ENCODE measurements at places on chromosomes 13 and 19.

DNA sequence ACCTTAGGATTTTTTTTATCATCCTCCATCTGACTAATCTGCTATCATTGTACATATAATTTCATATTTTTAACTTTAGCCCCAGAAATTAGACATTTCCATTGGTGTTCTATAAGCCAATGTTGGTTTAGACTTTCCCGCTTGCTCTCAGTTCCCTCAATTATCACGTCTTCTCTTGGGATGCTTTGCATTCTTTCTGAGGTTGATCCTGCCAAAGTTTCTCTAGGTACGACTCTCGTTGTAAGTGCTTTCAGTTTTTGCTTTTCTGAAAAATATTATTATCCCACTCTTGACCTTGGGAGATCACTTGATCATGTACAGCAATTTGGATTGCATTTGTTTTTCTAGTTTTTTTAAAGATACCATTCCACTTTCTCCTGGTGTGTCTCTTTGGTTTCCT, 270.2 kb downstream of the IRS2 start:
- DNase-seq = no peak

GRCh38 chr13:107866032-107866940, 349.1 kb downstream of the LIG4 start:
- no peak for DNase-seq

GRCh38 chr13:110509478-110509926, 52.0 kb downstream of the RAB20 start:
- DNase-seq = no peak

GRCh38 chr19:2618611-2619010, 83.9 kb downstream of the GNG7 start:
- no peak for DNase-seq

DNA sequence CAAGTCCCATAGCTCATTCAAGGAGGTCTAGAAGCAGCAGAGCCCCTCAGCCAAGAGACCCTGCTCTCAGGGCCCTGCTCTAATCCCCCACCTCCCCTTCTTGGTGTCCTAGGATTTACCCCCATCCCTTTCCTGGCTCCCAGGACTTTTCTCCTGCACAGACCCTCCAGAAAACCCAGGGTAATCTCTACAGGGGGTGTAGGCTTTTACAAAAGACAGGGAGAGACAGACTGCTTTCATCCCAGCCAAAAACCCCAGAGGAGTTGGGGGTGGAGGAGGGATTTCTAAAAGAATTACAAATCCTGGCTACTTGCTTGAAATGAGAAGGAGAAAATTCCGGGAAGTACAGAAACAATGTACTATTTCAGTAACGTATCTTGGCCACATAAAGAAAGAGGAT, 133.3 kb downstream of the TNFSF13B start:
- DNase-seq = no peak

DNA sequence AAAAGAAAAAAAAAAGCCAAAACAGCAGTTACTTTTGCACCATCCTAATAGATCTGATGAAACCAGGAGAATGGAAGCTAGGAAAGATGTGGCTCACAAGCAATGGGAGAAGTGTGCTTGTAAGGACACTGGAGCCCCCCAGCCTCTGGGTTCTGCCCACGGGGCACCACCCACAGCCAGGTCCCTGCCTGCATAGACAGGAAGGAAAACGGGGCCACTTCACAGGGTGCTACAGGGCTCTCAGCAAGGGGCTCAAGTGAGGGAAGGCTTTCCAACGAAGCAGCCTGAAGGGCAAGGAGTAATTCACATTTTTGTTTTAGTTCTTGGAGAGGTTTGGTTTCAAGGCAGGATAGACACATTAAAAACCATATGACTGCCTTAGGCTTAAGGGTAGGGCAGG, 42.7 kb downstream of the BRD4 start:
- DNase-seq = no peak
